Endothelial cell of coronary artery (primary cell): ENCODE measurements at places on chromosomes 7 and 10. TPM values are rescaled to one million over a fixed set of nuclear protein-coding genes. Genes with fewer than 3 reads are reported as not detected.

GTF2IRD1 gene
- total RNA-seq: 5.6 and 6.8 TPM in 2 replicates

HOXA3 gene
- 0.63 and 0.75 TPM in 2 replicates for total RNA-seq

PSD gene
- total RNA-seq: 0.09 and 0.28 TPM in 2 replicates

ELFN1 gene
- total RNA-seq: 0.28 and 1.2 TPM in 2 replicates

EPHA1 gene
- total RNA-seq: 0.18 TPM in 1 of 2 replicates, not detected in the other

PON1 gene
- total RNA-seq: not detected in 2 replicates

RHOBTB1 gene
- total RNA-seq: 25.9 and 28.9 TPM in 2 replicates
